CMK (cell line): ENCODE measurements at places on chromosomes 1 and 21.

- no peak for DNase-seq
Measured at GRCh38 chr1:223820971-223821370, 24.8 kb downstream of the TP53BP2 start.

GRCh38 chr1:78055565-78056132, 9.9 kb downstream of the GIPC2 start:
- no peak for DNase-seq

GRCh38 chr1:230186003-230186863, 119.2 kb downstream of the GALNT2 start:
- DNase-seq: no peak

GRCh38 chr21:44263768-44264167, 2.1 kb upstream of the DNMT3L start:
- DNase-seq: no peak

GRCh38 chr1:50531601-50532000, 108.4 kb upstream of the DMRTA2 start:
- no peak for DNase-seq

DNA sequence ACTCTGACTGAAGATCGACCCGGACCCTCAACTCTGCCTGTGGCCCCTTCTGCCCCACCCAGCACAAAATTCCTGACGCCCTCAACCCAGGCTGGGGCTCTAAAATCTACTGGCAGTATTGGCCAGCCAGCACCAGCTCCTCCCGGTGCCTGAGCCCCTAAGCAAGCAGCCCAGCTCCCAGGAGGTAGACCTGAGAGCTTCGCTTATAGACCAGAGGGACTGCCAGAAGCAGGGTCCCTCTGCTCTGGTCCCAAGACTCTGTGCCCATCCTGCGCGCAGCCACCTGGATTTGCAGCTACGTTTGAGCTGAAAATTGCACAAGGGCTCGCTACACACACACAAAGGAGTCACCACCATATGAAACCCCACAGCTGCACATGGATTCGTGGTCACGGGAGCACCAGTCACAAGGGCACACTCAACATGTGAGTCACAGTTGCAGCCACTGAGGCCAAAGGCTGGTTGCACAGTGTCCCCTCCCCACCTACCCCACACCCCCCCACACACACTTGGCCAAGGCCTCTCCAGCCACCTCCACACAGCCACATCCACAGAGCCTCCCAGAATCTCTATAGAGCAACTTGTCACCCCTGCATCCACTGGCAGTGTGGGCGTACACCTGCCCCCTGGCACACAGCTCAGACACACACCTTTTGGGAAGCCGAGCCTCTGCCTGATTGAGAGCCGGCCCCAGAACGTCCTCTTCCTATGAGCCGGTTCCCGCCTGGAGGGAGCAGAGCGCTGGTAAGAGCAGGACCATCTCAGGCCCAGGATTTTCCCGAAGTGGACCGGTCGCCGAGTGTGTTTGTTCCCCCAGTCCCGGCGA, 1.1 kb upstream of the DMBX1 start:
- no peak for DNase-seq

DNA sequence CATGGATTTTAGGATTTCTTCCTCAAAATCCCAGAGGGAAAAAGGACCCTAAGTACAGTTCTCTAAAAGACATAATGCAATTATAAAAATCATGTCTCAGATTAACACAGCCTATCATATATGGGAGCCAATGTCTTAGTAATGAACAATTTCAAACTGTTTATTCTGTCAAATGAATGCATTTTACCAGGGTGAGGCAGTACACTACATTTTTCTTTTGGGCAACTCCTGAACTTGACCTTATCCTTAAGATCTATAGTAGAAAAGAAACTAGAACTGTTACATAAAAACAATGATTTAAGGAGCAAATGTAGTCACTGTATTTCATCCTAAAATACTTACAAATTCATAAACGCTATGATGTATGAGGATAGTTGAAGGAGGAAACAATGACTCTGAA, 226.3 kb upstream of the B3GALT2 start:
- no peak for DNase-seq

- no peak for DNase-seq
Measured at GRCh38 chr1:65429806-65430205, 9.3 kb downstream of the LEPR start.

DNA sequence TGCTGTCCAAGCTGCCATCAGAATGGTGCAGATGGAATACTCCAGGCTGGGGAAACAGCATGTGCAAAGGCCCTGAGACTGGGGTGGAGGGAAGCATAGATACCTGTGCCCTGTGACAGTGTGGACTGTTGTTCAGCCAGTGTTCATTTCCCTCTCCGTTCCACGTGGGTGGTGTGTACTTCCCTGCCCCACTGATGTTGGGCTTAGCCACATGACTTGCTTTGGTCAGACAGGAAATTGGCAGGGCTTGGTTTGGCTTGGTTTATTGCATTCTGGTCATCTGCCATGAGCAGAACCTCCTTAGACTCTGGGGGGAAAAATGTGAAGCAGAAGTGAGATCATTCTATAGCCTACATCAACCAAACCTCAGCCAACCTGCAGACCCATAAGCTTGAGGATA, 102.4 kb upstream of the IGSF21 start:
- DNase-seq: no peak

GRCh38 chr1:81068726-81069125, 732.0 kb upstream of the ADGRL2 start:
- DNase-seq: no peak

DNA sequence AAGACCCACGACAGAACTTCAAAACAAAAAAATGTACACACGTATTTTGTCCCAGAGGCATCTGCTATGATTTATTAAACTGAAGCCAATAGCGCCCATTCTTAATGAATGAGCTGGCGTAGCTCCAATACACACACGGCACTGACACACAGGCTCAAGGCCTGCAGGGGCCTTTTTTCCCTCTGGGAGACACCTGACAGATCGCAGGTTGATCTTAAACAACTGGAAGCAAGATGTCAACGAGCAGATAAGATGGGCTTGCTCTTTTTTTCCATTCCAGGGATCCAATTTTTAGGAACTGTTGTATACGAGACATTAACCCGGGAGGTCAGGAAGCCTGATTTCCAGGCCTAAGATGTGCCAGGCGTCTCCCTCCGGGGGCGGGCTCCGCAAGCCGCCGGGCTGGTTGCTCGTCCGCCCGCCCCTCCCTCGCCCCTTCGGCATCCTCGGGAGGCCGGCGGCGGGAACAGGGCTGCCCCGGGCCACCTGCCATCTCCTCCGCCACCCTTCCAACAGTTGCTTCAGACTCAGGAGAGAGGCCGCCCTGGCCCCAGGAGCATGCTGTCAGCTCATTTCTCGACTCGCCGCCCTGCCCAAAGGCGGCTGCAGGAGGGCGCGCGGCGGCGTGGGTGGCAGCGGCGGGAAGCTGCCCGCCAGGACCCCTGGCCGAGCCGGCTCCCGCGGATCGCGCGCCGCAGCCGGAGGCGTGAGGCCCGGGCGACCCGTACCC, 735 bp downstream of the TTC13 start:
- no peak for DNase-seq

DNA sequence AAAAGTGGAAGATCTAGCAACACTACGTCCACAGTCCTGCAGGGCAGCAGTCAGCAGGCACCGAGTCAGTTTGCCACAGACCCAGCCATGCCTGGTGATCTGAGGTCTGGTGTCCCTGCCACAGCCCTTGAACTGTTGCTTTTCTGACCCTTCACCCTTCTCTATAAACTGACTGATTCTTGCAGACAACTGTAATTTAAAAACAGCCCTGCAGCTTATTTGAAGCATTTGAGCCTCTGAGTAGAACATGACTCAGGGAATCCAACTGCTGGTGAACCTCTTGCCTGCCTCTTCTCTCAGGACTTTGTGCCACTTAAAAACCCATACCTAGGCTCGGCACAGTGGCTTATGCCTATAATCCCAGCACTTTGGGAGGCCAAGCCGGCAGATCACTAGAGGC, 107.2 kb downstream of the EDEM3 start:
- DNase-seq: no peak

DNA sequence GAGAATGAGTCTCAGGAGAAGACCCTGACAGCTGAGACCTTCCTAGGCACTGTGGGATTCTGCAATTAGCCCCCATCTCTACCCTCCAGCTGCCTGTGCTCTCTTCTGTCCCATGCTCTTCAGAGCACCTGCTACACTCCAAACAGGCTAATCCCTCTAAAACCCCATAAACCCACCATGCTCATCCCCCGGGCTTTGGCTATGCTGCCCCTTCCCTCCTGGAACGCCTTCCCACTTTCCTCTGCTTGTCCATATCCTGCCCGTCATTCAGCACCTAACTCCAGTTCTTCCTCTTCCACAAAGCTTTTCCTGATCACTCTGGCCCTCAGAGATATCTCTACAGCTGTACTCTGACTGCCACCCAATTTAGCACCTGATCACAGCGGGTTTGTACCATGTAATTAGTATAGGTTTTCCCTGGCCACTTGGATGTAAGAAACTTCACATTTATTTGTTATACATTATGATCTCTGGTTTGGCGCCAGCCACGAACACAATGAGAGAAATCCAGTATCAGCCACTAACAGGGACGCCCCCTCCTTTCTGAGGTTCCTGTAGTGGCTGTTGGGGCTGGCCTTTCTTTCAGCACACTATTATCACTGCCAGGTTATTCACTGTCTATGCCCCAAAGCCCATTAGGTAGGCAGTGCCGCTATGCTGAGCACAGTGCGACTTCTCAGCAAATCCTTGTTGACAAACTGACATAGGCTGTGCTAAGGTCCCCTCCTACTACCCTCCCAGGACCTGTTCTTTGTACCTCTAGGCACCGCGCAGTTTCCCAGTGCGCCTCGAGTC, 45.1 kb downstream of the CDC7 start:
- no peak for DNase-seq

DNA sequence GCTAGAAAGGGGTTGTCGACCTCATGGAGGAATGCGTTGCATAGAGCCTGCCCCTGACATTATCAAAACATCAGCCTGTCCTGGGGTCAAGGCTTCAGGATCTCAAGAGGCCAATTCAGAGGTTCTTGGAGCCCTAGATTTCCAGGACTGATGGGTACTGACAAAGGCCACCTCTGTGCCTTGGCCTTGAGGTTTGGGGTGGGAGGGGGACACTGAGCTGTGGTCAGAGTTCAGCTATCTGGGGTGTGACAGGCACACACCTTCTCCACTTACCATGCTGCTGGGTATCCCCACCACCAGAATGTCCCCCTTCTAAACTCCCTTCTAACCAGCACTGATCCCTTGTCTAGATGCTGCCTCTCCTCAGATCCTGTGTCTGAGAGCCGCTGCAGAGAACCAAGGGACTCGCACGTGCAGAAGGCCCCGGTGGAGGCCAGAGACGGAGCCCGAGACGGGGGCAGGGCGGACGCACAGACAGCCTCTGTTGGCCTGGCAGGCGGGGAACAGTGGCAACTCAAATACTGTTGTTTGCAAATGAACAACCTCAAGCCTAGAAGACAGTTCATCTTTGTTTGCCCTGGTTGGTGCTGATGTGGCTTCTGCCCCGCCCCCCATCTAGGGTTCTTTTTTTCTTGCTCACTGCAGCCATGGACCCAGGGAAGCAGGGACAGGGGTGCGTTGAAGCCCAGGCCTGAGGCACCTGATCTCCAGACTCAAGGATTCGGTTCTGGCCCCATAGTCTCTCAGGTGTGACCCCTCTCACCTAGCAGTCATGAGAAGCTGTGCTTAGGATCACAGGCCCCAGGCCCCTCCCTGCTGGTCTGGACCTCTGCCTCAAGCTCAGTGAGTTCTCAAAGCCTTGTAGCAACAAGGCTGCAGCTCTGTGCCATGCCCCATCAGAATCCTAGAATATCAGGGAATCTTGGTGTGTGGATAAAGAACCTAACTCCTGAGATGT, 28.1 kb upstream of the CSF1 start:
- no peak for DNase-seq

DNA sequence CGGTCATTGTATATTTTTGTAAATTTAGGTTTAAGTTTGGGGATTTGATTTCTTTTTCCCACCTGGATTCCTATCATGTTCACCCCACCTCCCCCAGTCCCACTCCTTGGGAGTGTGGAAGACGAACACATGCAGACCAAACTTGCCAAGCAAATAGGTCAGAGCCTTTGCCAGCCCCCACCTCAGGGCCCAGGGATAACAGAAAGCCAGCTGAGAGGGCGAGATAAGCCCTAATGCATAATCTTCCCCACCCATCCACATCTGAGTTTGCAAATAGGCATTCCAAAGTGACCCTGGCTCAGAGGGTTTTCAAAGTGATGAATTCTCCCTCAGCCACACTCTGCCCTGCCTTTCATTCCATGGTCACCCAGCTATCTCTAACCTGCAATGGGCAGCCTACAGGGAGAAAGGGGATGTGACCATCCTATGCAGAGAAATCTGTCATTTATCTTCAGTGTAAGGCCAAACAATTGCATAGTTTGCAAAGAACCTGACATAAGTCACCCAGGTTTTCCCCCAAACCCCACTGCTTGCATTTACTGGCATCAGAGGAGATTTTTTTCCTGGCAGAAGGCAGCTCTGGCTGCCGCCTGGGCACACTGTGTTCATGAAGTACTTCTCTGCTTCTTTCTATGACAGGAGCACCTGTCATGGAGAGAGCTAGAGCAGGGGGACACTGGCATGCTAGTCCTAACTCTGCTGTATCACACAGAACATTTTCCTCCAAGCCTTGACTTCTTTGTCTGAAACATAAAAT, 69.0 kb upstream of the NFIA start:
- peak; percentile 64 for DNase-seq

- peak; percentile 56 for DNase-seq
Measured at GRCh38 chr1:20717452-20718342, at the start of gene KIF17. KIF17 (minus strand) TSS chr1:20718007; CDS start chr1:20717706, 301 bp downstream.

DNA sequence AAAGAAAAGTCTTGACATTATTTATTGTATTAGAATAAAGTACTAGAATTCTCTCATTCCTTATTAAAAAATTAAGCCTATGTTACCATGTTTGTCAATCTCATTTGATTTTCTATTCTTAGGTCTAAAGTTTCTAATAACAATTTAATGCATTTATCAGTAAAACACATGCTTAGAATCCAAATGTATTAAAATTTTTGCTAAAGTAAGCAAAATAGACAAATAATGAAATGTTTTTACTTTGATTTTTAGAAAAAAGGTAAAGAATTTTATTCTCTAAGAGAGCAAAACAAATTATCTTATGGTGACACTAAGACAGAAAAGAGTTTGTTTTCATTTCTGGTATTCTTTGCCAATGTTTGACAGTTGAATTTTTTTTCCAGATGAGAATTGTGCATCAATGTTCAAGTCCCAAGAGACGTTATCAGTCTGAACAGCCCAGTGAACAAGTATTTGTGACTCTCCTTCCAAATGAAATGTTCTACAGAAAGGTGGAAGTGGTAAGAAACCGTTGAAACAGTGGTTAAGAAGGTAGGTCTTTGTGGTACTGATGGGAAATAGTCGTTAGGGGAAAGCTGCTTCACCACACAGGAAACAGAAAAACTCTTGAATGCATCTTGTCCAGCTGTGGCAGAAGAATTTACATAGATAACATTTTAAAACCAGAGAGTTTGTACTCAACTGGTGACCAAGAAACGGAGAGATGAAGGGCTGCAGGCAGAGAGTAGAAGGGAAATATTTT, 402.5 kb downstream of the PTPRC start:
- DNase-seq: peak; percentile 100

DNA sequence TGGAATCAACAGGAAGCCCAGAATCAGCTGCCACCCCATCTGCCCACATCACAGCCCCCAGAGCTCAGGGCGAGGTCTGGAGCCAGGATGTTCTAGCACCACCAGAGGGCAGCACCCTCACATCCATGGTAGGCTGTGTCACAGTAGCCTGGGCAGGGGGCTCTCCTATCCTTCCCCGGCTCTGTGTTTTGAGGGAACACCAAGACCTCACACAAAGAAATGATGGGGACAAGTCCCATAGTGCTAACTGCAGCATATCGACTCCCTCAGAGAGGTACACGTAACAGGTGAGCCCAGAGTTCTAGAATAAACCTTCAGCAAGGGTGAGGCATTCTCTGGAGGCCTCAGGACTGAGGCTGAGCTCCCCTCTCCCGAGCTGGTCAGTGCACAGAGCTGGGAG, 2.3 kb upstream of the KCNC4 start:
- DNase-seq: peak; percentile 39

GRCh38 chr1:158563853-158564252, 6.5 kb downstream of the OR6P1 start:
- DNase-seq: no peak
